Glutamatergic neuron (in vitro differentiated cells): ENCODE measurements at places on chromosomes 11 and 22. TPM values are rescaled to one million over a fixed set of nuclear protein-coding genes. Genes with fewer than 3 reads are reported as not detected.
A peak's percentile ranks its signal among the peaks of the same experiment; 100 is the strongest.

DNA sequence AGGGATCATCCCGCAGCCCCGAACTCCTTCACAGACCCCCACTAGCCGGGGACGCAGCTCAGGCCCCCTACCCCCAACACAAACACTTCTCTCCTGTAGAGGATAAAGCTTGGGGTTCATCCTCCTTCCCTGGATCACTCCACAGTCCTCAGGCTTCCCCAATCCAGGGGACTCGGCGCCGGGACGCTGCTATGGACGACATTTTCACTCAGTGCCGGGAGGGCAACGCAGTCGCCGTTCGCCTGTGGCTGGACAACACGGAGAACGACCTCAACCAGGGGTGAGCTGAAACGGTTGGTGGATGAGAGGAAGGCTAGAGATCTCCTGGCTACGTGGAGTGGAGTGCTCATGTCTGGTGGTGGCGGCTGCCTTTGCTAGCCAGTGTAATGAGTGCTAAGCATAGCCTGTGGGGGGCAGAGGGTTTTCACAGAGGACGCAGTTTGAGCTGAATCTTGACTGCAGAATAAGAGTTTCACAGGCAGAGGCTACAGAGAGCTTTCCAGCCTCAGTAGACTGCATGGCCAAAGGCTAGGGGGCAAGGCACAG, 580 bp downstream of the ILK start:
- DNase-seq, result peak; percentile 55

DNA sequence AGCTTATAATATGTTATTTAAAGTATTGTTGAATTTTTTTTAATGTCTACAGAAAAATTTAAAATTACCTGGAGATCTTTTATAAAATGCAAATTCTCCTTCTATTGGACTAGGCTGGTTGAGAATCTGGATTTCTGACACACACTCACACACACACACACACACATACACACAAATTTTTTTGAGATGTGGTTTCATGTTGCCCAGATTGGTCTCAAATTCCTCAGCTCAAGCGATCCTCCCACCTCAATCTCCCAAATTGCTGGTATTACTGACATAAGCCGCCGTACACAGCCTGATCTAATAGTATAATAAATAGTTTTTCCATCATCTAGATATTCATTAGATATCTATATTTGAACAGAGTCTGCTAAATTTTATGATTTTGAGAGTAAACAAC, 4.5 kb upstream of the RFPL1 start:
- no peak for DNase-seq

DNA sequence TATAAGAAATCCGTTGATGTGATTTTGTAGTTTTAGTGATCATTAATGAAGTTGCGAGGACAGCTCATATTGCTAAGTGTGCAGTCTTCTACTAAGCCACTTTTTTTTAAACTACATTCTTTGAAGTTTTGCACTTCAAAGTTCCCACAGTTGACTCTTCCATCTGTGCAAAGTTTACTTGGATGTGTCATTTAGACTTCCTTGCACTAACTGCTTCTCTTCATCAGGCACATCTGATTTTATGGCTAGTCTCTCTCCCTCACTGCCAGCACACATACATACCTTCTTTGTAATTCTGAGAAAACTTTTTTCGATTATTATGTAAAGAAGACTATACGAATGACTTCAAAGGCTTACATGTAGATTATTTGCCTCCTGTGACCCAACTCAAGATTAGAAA, 250.0 kb downstream of the DYNC2H1 start:
- no peak for DNase-seq

DNA sequence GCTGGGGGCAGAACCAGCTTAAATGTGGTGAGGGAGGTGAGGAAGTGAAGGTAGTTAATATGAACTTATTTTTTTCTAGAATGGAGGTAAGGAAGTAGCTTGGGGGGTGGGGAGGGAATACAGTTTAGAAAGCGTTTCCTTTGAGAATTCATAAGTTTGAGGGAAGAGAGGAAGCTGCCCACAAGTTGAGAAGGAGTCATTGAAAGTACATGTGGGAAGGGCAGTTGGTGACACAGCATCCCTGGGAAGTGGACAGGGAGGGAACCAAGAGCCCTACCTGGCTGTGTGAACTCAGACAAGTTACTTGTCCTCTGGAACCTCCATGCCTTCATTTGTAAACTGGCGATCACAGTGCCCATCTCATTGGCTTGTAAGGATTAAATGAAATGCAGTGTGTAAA, 125.9 kb upstream of the SPON1 start:
- DNase-seq, result no peak

DNA sequence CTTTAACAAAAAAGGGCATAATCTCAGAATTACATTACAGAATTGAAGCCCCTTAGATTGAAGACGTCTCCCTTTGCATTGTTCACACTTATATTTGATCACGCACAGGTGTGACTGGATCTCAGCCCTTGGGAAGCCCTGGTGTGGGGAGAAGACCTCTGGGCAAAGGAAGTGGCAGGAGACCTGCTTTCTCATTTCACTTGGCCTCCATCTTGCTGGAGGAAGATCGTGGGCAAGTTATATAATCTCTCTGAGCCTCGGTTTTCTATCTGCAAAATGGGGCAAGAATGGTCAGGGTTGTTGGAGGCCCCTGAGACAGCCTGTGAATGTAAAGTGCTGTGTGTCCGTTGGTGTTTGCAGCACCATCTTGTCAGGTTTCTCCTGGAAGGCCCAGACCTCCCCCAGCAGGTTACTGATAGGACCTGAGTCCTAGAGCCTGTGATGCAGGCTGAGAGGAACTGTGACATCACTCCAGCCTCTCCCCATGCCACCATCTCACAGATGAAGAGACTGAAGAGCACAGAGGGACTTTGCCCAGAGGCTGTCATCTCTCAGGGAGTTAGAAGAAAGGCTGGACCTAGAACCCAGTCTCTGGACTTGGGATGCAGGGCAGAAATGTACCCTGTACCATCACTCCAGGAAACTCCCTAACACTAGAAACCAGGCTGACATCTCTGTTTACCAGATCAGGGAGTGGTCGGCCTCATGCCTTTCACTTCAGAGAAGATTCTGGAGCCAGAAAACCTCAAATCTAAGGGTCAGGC, 1.1 kb upstream of the APOA1 start:
- DNase-seq, result no peak

DNA sequence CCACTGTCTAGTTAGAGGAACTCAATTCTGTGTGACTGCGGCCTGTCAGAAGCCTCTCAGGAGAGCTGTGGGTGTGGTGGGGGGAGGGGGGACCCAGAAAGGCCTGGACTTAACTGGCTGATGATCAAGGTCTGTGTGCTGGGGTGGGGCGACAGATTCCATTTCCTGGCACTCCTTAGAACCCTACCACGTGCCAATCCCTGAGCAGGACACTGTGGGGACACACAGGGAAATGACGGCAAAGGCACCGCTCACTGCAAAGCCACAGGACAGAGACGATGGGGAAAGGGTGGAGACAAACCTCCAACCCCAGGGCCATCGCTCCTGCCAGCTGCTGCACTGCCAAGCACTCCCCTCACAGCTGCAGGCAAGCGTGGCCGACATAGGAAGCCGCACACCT, 58.4 kb upstream of the BID start:
- DNase-seq, result no peak

DNA sequence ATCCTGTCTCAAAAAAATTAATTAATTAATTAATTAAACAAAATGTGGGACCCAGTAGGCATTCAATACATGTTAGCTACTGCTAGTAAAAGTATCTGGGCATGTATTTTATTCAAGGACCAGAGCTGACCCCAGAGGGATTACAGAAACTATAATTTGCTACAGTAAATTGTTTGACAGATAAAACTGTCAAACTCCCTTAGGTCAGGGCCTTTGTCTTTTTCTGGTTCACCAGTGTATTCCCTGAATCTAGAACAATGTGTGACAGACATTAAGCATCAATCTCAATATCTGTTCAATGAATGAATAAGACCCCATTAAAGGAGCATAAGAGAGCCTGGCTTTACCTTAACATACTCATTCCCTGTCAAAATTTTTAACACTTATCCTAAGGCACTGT, 6.0 kb downstream of the CKAP5 start:
- no peak for DNase-seq

GRCh38 chr11:130330101-130330684, 15.5 kb upstream of the ZBTB44 start:
- no peak for DNase-seq

DNA sequence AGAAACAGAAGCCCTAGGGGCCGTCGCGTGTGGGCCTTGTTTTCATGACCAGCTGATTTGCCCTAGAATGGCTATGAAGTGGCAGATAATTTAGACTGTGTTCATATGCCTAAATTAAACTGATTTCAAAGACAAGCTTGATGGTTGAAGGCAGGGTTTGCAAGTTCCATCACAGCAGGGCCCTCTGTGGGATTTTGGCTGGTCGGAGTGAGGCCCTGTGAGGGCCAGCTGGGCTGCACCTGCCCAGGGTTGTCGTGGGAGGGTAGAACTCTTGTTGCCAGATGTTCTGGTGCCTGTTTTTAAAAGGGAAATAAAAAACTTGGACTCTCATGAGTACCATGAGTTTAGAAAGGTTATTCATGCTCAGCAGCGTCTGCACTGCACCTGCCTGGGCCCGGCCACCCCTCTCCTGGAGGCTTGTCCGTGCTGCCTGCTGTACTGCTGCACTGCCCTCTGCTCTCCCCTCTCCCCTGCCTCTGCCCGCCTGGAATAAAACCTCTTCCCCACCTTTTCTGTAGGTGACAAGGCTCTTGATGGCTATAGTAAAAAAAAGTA, 44.1 kb downstream of the AP2A2 start:
- no peak for DNase-seq

- DNase-seq, result no peak
Measured at GRCh38 chr11:68735125-68735524, 16.2 kb downstream of the TESMIN start.

GRCh38 chr22:29705651-29706050, 14.2 kb upstream of the CABP7 start:
- DNase-seq, result no peak

DNA sequence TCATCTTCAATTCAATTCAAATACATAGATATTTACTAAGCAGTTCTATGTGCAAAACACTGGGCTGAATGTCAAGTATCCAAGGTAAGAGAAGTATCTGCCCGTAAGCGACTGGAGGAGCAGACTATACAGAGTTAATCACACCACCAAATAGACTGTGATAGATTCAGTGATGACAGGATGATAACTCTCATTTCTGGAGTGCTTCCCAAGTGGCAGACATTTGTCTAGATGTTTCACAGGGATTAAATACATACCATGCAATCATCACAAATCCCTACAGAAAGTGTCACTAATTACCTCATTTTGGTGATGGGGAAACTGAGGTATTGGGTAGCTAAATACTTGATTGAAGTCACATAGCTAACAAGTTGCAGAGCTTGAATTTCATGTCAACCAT, 508.7 kb upstream of the TENM4 start:
- no peak for DNase-seq

- no peak for DNase-seq
Measured at GRCh38 chr11:25536289-25536688, 795.6 kb upstream of the ANO3 start.

Gene LYVE1
- not detected for total RNA-seq

Gene MUS81
- total RNA-seq, result 114 TPM

Gene FIBIN
- total RNA-seq, result 0.22 TPM

Gene GNG3
- 266 TPM for total RNA-seq
